ENCODE measurements at places on chromosomes 1 and 21.

GRCh38 chr1:17066361-17067068 lies 12.7 kb upstream of the SDHB start:
- DNase-seq: no peak

DNA sequence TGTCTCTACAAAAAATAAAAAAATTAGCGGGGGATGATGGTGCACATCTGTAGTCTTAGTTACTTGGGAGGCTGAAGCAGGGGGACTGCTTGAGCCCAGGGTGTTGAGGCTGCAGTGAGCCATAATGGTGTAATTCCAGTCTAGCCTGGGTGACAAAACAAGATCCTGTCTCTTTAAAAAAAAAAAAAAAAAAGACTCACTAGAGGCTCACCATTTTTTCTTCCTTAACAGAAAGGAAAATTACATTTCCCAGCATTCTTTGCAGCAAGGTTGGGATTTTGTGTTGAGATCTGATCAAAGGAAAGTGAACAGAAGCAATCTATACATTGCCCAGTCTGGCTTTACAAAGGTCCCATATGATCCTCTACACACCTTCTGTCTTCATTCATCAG lies 21.5 kb downstream of the GFI1 start:
- DNase-seq: no peak

DNA sequence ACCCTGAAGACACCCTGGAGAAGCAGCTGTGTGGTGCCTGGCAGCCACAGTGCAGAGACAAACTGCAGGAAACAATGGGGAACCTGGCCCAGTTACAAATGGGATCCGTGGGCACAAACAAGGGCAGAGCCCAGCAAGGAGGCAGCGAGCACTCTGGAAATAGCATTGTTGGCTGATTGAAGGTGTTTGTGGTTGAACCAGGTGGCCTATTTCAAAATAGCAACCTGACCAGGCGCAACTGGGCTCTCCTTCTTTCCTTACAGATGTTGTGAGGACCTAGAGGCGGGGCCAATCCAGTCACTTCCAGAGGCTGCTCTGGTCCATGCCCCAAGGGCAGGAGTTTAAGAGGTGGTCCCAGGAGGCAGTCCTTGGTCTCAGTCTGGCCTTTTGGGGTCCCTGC lies 21.7 kb upstream of the ZBTB21 start:
- no peak for DNase-seq

GRCh38 chr1:212364985-212365384 lies 49.7 kb downstream of the PACC1 start:
- DNase-seq: no peak

GRCh38 chr1:98947071-98947470 lies 57.6 kb downstream of the PLPPR5 start:
- DNase-seq: no peak

DNA sequence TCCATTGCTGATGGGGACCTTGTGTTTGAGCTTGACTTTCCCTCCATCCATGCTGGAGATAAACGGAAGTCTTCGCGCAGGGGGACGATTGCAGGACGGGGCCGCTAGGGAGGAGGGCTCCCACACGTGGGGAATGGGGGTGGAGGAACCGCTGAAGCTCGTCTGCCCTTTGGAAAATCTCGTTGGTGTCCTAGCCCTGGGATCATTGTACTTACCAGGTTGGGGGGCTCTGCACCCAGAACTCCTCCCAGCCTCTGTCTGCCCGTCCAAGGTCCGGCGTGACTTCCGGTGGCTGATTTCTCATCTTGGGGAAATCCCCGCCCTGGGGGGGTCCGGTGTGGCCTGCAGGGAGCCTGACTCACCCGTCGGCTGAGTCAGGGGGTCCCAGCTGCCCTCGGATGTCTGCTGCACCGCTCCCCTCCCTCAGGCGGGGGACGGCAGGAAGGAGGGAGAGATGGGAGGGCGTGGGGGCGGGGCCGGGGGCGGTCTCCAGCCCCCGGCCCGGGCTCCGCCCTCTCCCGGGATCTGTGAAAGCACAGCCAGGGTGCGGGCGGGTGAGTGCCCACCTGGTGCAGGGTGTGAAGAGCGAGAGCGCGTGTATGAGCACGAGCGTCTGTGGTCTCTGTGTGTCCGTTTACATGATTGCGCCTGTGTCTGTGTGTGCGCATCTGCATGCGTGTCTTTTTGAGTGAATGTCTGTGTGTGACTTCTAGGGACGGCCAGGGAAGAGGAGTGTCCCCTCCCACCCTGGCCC lies 35.8 kb downstream of the PIK3CD start:
- DNase-seq: no peak

DNA sequence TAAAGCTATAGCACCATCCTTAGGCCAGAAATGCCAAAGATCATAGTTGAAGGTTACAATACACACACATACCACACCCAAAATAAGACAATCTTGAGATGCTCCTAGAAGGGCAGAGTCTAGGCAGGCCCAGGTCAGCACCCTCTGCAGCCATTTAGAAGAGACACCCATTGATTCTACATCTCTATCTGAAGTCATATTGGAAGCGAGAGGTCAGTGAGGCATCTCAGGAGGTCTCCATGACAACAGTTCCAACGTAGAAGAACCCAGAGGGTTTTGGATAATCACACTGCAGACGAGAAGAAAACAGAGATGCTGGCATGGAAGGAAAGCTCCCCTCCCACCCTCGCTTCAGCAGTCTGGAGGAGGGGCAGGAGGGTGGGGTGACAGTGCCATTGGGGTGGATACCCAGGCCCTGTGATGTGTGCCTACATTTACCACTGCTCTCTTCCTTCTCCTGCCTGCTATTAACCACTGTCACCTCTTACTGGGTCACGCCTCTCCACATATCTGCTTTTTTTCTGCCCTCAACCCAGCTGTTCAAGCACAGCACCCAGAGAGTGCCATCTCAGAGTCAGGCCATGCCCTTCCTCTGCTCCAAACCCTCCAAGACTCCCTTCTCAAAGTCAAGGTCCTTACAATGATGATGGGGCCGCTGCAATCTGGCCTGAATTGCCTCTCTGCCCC lies 6.2 kb downstream of the TMCO4 start:
- no peak for DNase-seq

DNA sequence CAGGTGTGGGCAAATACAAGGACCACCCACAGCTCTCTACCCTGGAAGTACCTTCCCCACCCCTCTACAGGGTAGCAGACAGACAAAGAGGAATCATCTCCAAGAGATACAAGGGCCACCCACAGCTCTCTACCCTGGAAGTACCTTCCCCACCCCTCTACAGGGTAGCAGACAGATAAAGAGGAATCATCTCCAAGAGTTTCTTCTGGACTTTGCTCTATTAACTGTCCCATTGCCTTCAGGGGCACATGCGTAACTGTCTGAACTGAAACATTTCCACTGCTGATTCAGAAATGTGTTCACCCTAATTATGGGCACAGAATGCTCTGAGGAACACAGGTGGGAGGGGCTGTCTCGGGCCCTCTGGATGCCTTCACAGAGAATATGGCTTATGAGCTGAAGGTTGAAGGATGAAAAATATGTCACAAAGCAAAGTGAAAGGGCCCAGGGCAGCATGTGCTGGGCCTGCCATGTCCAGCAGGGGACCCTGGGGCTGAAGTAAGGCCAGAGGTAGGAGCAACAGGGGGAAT lies 43.9 kb downstream of the ZNF281 start:
- DNase-seq: no peak

DNA sequence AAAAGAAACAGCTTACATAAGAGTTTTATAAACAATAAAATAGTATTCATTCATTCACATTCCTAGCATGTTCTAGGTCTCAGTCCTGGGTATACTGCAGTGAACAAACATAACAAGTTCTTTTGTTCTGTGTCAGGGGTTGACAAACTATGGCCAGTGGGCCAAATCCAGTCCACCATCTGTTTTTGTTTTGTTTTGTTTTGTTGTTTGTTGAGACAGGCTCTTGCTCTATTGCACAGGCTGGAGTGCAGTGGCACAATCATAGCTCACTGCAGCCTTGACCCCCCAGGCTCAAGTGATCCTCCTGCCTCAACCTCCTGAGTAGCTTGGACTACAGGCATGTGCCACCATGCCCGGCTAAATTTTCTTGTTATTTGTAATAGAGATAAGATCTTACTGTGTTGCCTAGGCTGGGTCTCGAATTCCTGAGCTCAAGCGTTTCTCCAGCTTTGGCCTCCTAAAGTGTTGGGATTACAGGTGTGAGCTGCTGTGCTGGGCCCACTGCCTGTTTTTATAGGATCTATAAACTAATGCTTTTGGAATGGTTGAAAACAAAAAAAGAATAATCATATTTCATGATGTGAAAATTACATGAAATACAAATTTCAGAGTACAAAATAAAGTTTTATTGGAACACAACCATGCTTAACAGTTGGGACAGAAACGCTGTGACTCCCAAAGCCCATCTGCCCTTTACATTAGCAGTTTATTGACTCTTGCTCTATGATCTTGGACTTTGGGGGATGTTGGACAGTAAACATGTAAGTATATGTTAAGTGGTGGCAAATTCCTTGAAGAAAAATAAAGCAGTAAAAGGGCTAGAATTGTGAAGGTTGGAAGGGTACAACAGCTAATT lies 17.9 kb downstream of the CAPZA1 start:
- no peak for DNase-seq

DNA sequence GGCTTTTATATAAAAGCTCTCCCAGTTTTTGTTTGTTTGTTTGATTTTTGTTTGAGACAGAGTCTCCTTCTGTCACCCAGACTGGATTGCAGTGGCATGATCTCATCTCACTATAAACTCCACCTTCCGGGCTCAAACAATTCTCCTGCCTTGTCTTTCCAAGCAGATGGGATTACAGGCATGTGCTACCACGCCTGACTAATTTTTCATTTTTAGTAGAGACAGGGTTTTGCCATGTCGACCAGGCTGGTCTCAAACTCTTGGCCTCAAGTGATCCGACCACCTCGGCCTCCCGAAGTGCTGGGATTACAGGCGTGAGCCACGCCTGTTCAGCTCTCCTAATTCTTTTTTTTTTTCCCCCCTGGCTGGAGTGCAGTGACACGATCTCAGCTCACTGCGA lies 4.4 kb downstream of the PCAT6 start:
- DNase-seq: no peak

GRCh38 chr1:228350179-228350742 lies 56.4 kb downstream of the TRIM11 start:
- no peak for DNase-seq

DNA sequence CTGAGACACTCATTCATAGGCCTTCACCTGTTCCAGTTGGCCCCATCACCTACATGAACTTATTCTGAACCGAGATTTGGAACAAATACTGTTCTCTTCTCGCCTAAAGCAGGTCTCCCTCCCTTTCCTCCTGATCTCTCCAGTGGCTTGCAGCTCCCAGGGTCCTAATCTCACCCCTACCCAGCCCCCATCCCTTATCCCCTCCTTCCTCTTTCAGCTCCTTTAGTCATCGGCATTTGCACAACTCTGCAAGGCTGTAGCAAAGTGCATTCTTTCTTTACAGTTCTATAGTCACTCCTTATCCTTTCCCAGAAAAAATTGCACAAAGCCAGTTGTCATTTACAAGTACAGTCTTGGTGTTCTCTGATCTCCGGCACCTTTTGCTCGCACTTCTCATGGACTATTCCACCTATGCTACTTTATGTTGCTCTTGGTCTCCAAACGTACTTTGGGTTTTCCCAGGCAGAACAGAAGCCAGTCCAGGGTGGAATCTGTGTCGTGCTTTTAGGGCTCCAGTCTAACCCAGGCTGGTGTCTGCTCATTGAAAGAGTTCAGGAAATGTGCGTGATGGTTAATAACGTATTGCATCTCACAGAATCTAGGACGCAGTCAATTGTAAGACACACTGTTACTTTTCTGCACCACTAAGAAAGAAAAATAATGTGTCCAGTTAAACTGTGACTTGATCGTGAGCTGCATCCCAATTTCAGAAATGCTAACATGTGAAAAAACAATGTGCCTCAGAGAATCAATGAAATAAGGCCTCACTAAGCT lies 965 bp downstream of the ABCA4 start:
- no peak for DNase-seq

- DNase-seq: no peak
Observed at GRCh38 chr1:23007106-23007505, 8.5 kb downstream of the TEX46 start.

DNA sequence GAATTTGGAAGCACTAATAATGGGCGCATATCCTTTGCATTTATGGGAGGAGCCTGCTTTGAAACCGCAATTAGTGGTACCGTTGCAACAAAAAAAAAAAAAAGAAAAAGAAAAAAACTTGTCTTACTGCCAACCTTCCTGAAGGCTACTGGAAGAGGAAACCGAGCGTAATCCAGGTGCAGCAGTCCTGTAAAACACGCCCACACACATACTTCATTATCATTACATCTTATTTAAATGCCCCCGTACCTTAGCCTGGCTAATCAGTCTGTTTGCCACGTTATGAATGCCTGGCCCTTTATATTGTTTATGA lies 686 bp upstream of the ZNF281 start:
- no peak for DNase-seq

DNA sequence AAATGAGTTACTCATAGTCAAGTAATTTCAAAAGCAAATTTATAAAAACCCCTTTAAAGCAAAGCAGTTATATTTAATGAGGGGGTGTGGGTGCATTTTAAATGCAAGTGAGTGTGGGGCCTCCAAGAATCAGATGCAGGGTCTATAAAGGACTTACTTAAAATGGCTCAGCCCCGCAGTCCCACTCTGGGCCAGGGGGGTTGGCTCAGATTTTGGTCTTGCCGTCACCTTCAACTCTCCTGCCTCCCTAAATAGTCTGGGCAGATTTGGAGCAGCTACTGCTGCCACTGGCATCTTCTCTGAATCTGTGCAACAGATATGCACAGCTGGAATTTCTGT lies 16.2 kb downstream of the AMPD2 start:
- no peak for DNase-seq

DNA sequence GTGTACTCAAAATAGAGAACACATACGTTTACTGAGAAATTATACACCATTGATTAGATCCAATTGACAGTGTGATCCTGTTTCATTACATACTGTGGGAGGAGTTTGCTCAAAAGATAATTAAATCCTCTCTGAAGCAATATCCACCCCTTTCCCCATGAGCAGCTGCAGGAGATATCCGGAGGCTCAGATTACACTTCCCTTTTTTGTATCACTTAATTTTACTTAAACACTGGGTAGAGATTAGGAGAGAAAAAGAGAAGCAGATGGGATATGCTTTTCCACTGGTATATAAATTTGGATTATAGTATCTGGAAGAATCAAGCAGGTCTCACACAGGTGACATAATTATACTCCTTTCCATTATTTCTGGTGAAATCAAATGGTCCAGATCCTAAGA lies 333.3 kb upstream of the ZRANB2 start:
- DNase-seq: no peak

GRCh38 chr1:196558411-196558810 lies 49.8 kb downstream of the KCNT2 start:
- no peak for DNase-seq

DNA sequence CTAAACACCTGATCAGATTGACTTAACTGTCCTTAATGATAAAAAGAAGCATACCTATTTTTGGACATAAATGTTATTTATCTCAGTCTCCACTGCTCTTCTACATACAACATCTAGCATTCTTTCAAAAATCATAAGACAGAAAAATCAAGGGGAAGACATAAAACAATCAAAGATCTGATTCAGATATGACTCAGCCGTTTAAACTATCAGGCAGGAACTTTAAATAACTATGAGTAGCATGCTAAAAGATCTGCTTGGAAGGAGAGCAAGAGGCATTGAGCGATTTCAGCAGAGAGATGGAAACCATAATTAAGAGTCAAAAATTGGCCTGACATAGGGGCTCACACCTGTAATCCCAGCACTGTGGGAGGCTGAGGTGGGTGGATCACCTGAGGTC lies 27.2 kb upstream of the SLC22A15 start:
- no peak for DNase-seq

GRCh38 chr1:35563166-35563565 lies 5.6 kb downstream of the NCDN start:
- peak; percentile 42 for DNase-seq

Measured in right lobe of liver (tissue), 6 donors.